Daoy (cell line): ENCODE measurements at places on chromosomes 4 and X.

- DNase-seq: peak; percentile 69
These were observed 11.1 kb downstream of the GASK1B start for GRCh38 chr4:158161551-158162354.

DNA sequence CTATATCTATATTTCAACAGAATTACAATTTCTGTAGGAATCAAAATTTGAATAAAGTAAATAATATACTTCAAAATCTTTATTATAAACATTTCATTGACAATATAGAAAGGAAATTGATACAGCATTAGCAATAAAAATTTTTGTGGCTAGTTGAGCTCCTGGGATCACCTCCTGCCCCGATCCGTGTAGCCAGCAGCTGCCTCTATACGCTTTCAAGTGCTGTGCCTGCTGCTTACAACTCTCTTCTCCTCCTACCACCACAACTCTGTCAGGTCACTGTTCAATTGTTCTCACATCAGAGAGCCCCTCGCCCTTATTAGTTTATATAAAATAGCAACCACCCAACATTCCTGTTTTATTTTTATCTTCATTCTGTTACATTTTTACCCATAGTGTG, 27.6 kb downstream of the INPP4B start:
- DNase-seq: peak; percentile 14

DNA sequence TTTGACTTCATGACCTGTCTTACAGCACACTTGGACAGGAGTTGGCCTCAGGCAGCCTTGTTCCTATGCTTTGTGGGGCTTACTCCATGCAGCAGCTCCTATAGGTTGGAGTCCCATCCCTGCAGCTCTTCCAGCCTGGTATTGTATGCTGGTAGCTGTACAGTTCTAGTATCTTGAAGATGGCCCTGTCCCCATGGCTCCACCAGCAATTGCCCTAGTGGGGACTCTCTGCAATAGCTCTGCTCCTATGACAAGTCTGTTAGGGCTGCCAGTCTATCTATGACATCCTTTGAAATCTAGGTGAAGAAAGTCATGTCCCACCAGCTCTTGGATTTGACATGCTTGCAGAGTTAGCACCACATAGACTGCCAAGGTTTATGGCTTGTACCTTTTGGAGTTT, 252.6 kb downstream of the ANTXR2 start:
- no peak for DNase-seq

DNA sequence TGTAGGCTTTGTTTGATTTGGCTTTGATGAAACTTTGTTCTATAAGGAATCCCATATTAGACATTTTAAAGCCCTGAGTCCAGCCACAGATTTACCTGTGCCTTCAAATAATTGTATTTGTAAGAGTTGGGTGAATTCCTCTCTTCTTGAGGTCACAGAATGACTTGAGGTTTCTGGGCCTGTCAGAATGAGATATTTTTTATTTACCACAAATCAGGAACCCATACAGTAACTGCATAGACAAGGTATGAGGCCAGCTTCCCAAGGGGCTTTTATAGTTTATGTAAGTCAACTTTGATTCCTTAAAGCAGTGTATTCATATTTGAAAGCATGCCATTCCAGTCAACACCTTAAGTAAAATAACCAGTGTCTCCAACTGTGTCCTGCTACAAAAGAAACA, 29.1 kb upstream of the CXCL3 start:
- no peak for DNase-seq

DNA sequence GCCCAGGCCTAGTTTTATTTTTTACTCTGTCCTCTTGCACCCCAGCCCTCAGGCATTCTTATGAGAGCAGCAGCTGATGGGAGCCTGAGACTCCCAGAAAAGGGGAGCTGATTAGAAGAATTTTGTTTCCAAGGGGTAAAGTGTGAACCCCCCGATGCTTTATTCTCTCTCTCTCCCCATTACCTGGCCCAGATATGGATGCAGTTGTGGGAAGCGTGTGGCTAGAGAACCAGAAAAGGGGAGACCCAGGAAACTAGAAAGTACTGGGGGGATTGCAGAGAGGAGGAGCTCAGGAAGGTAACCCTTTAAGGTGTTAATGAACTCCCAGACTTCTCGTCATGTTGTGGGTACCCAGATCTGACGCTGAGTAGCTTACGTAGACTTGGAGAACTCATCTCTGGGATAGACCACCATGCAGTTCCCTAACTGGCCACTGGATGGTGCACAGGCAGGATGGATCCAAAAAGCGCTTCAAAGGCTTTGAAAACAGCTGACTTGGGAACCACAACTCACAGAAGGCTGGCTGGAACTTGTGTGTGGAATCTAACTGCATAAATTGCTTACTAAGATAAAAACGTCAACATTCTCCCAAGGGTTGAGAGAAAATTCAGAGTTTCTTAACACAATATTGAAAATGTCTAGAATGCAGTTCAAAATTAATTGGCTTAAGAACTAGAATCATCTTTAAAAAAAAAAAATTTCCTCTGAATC, 64.7 kb downstream of the TBC1D14 start:
- peak; percentile 77 for DNase-seq

GRCh38 chrX:13688958-13689740, at the start of gene RAB9A:
Gene RAB9A (plus strand): TSS chrX:13689128. CDS start chrX:13708747, 19,619 bp downstream.
- peak; percentile 78 for DNase-seq

DNA sequence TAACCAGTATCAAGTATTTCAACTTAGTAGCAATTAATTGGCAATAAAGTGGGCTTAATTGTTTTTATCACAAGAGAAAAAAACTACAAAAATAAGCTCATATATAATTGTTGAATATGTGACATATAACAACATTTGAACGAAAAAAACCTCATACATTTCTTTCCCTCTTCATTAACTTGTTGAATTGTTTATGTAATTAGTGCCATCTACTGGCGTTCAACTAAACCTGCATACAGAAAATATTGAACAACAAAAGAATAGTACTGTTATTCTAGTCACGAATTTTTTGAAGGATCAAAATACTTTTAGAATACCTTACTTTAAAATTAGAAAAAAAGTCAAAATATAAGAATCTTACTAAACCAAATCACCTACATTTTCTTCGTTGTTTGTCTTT, 586.5 kb upstream of the FTHL17 start:
- DNase-seq: no peak

DNA sequence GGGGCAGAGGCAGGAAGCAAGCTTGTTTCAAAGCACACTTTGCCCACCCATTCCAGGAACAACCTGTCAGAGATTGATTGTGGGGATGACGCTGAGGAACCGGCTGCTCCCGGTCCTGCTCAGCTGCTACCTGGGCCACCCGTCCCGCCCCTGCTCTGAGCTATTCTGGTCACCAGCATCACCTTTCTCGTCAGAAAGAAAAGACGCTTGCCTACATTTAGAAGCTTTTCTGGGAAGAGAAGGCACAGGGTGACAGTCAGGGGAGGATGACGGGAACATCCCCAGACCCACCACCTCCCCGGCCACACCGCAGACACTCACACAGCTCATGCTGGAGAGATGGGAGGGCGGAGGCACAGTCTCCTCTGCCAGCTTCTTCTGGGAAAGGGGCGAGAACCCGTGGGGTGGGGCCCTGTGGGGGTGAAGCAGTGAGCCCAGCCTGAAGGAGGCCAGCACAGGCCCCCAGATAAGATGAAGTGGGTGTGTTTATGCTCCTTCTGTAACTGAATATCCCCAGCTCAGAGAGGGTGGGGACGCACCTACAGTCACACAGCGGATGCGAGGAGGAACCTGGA, 81.8 kb downstream of the CPZ start:
- DNase-seq: no peak

- peak; percentile 42 for DNase-seq
These were observed 1.1 kb downstream of the HSPA4L start for GRCh38 chr4:127783026-127783769.

DNA sequence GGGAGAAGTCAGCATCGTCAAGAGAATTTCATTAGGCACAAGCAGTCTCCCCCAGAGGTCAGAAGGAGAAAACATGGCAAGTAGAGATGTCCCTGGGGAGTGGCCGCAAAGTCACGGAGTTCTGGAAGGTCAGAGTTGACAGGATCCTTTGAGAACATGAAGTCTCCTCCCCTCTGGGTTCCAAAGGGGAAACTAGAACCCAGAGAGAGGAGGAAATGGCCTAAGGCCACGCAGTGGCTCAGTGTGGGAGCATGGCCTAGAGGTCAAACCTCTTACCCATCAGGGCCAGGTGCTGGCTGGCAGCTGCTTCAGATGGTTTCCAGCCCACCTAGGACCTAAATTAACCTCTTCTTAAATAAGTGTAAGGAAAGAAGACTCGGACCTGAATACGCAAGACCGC, 884 bp downstream of the IDH3G start:
- no peak for DNase-seq

GRCh38 chr4:155506745-155507144, 130.0 kb upstream of the MAP9 start:
- DNase-seq: no peak

GRCh38 chr4:83646538-83647239, 110.8 kb downstream of the GPAT3 start:
- no peak for DNase-seq

DNA sequence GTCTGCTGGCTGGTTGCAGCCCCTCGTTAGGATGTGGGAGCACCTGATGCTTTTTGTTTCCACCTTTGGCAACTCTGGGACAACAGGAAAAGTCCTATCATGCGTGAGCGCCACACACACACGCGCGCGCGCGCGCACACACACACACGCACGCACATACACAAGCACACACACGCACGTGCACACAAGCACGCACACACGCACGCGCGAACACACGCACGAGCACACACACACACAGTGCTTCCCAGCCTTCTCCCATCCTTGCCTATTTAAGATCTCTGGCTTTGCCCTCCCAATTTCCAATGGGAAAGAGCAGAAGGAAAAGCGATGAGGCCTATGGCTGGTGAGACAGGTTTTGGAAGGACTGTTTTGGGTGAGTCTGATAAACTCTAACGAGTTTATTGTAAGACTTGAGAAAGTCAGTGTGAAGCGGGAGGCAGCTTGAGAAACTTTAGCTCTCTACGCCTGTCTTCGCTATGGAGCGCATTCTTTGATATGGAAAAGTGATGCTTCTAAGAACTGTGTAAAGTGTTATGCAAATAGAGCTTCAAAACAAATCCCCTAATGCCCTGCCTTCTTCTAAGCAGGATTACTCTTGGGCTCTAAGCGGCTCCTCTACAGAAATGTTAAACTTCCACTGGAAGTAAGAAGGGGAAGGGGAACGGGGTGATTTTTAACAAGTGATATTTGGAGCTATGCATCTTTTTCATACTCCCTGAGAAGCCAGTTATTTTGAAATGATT, 11.8 kb downstream of the SUPT20HL1 start:
- DNase-seq: no peak

DNA sequence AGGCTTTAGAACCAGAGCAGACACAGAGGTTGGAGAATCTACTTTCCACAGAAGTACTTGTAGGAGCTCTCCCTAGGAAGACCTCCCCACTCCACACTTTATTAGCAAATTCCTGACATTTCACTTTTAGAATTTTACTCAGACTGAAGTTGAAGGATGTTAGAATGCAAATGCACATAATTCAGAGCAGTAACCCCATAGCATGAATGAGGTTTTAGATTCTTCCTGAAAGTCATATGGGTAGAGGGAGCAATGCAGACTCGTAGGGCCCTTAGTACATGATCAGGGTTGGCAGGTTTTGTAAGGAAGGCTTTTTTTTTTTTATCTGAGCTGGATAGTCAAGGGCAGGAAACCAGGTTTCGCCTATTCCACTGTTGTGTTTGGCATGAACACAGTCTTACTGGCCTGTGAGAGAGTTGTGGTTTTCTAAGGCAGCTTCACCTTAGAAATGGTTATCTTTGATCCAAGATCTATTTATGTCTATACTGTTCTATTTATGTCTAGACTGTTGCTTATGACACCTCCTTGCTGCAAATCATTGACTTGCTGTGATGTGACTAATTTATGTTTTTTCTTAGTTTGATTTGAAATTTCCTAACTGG, 48.9 kb downstream of the SPATA18 start:
- DNase-seq: no peak

DNA sequence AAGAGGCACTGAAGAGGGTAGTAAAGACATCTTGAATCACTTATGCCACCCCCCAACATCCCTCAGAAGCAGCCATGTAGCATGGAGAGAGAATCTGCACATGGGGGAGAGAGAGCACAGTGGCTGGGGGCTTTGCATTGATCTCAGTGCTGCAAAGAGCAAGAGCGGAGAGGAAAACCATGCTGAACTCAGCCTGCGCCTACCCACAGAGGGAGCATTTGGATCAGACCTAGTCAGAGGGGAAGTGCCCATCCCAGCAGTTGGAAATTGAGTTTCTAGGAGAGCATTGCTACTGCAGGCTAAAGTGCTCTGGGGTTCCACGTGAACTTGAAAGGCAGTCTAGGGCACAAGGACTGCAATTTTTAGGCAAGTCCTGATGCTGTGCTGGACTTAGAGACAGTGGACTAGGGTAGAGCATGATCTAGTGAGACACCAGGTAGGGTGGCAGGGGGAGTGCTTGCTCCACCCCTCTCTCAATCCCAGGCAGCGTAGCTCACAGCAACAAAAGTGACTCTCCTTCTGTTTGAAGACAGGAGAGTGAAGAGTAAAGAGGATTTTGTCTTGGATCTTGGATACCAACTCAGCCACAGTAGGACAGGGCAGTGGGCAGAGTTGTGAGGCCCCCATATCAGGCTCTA, 9.0 kb upstream of the PROM1 start:
- no peak for DNase-seq

- DNase-seq: no peak
These were observed 266.4 kb downstream of the RAPGEF2 start for GRCh38 chr4:159369256-159369655.
